HuH-7 (cell line): ENCODE measurements at places on chromosomes 7 and 10.

DNA sequence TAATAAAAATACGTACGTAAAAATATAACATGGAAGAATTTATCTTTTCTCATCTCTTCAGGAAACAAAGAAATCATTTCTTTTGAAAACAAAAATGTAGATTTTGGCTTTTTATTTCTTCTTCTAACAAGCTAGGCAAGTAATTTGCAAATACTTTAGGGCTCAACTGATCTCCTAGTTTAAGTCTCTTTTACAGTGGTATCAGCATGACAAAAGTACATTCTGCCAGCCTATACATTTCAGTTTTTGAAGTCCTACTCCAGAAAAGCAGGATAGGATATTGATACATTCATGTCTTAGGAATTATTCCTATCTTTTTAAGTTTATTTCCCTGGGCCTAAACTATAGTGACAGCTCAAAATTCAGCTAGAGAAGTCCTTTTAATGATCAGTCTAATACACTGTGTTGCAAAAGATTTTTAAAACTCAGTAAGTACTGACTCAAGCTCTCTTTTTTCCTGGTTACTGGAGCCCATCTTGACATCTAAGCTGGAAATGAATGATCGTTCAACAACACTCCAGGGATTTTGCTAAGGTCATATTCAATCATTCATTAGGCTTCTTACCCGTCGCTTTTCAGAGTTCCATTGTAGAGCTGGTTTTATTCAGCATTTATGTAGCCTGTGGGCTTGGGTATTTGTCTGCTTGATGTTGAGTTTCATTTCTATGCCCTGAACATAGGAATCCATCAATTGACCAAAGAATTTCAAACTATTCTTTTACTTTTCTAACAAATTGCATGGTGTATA, 12.2 kb upstream of the FAM53B start:
- no peak for DNase-seq

- DNase-seq = no peak
Measured at GRCh38 chr7:50957855-50958254, 175.2 kb upstream of the GRB10 start.

GRCh38 chr10:74882831-74883230, 56.4 kb downstream of the KAT6B start:
- no peak for DNase-seq

DNA sequence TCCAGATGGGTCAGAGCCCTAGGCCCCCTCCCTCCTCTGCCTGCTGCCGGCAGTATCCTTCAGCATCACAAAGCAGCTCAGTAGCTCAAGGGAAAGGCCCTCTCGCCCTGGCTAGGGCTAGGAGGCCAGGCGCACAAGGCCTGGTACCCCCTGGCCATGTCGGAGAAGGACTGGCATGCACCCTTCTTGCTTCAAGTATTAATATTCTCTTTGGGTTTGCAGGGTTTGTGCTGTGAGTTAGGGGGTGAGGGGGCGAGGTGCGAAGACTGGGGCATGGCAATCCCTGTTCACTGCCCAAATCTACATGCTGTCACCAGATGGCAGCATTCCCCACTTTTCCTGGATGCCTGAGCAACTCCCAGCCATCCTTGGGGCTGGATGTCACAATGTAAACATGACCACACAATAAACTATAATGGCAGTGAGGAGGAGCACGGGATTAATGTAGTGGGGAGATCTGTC, 105.2 kb downstream of the NEURL1 start:
- DNase-seq = peak; percentile 98

GRCh38 chr10:28072573-28072972, 73.7 kb upstream of the ODAD2 start:
- DNase-seq = no peak

- DNase-seq = no peak
Measured at GRCh38 chr7:96591900-96592676, 117.6 kb downstream of the SEM1 start.

GRCh38 chr10:43202657-43203447, 64.0 kb downstream of the RASGEF1A start:
- DNase-seq = no peak

DNA sequence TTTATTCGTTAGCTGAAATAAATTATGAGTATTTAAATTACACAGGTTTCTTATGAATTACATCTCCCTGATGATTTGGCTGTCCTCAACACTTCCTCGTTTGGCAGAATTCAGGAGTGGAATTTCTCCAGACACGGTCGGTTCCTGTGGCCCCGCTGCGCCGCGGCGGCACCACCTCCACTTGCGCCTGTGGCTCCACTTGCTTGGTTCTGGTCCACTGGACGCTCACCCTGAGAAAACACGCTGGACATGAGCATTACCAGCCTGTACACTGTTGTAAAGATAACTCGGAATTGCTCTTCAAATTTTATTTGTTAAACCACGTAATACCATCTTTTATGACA, 85.3 kb downstream of the ZNF33B start:
- DNase-seq = no peak

GRCh38 chr10:4883079-4883739, 57.2 kb downstream of the AKR1E2 start:
- DNase-seq = no peak

DNA sequence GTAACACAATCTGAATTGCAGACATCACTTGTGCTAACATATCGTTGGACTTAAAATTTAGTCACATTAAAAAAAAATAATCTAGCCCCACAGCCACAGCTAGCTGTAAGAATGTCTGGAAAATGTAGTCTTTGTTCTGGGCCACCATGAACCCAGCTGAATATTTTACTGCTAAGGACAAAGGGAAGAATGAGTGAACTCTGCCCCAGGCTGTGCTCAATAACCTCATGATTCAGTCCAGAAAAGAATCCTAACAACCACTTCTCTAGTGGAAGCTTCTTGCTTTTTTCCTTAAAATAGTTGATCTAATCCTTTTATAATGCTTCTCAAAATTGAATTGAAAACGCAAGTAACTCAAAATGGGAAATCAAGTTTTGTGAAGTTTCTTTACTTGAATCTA, 25.6 kb upstream of the SOSTDC1 start:
- no peak for DNase-seq

- DNase-seq = no peak
Measured at GRCh38 chr10:25877296-25877695, 56.7 kb upstream of the MYO3A start.

GRCh38 chr7:65503434-65504152, 129.9 kb downstream of the ZNF92 start:
- DNase-seq = no peak

GRCh38 chr7:6221340-6222319, 50.8 kb downstream of the CYTH3 start:
- no peak for DNase-seq

DNA sequence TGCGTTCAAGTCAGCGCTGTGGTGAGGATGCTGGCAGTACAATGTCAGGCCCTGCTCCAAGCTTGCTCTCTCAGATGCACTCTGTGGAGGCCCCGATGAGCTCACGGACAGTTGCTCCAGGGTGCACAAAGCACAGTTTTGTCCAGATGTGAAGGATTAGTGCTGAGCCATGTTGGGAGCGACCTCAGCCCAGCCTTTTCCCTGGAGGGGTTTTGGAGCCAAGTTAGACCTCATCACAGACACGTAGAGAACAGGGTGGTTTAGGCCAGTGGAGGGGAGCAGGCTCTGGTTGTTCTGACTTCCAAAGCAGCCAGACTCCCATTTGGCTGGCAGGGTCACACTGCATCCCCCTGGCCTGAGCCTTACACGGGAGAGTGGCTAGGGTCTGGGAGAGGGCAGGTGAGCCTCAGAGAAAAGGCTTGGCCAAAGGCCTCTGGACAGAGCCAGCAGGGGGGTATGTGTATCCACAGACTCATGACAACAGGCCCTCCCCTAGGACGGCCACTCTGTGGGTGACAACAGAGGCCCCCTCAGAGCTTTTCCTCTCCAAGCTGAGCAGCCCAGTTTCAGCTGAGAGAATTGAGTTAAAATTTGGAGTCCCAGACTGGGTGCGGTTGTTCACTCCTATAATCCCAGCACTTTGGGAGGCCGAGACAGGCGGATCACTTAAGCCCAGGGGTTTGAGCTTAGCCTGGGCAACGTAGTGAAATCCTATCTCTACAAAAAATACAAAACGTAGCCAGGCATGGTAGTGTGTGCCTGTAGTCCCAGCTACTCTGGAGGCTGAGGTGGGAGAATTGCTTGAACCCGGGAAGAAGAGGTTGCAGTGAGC, 4.7 kb downstream of the PLAC9 start:
- no peak for DNase-seq
